Ascending aorta (tissue), 2 donors: ENCODE measurements at places on chromosomes 7 and 10.

DNA sequence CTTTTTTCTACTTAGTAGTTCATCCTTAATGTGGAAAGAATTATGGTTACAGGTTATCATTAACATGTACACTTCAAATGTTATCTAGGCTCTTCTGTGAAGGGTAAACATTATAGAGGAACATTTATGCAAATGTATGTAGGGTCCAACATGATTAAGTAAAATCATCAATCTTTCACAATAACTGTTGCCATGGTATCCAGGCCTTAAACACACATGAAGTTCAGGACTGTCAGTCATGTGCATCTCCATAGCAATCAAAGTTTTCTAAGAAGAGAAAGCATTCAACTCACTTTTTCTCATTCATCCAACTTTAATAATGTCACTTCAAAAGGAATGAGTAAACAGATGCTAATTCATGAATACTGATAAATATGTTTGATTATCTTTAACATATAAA lies 83.6 kb downstream of the DNAJC1 start:
- H3K27ac ChIP-seq: no peak overlapping the region
- no peaks in the 10 kb centered on the region for H3K36me3 ChIP-seq
- H3K4me3 ChIP-seq: no peak overlapping the region
- H3K27me3 ChIP-seq: no peaks in the 10 kb centered on the region
- no peak for DNase-seq

- H3K36me3 ChIP-seq: no peaks in the 10 kb centered on the region
- H3K27me3 ChIP-seq: no peaks in the 10 kb centered on the region
- peak overlapping the region; percentile 67 for H3K27ac ChIP-seq
- peaks cover 14% of the 10 kb centered on the region for H3K4me1 ChIP-seq
Observed at GRCh38 chr10:77598606-77599005, 39.0 kb downstream of the KCNMA1 start.

- H3K4me3 ChIP-seq: no peak overlapping the region
- H3K36me3 ChIP-seq: no peaks in the 10 kb centered on the region
- no peaks in the 10 kb centered on the region for H3K27me3 ChIP-seq
- DNase-seq: no peak
Observed at GRCh38 chr7:105345725-105346124, 43.0 kb downstream of the SRPK2 start.

GRCh38 chr7:155211173-155211572 lies 86.5 kb upstream of the INSIG1 start:
- H3K27me3 ChIP-seq: no peaks in the 10 kb centered on the region
- no peak for DNase-seq
- no peaks in the 10 kb centered on the region for H3K4me1 ChIP-seq
- H3K27ac ChIP-seq: no peak overlapping the region

- DNase-seq: no peak
- H3K27ac ChIP-seq: no peak overlapping the region
- H3K4me1 ChIP-seq: no peaks in the 10 kb centered on the region
- H3K36me3 ChIP-seq: no peaks in the 10 kb centered on the region
- no peak overlapping the region for H3K4me3 ChIP-seq
Observed at GRCh38 chr10:65769828-65770227, 1156.0 kb upstream of the LRRTM3 start.

DNA sequence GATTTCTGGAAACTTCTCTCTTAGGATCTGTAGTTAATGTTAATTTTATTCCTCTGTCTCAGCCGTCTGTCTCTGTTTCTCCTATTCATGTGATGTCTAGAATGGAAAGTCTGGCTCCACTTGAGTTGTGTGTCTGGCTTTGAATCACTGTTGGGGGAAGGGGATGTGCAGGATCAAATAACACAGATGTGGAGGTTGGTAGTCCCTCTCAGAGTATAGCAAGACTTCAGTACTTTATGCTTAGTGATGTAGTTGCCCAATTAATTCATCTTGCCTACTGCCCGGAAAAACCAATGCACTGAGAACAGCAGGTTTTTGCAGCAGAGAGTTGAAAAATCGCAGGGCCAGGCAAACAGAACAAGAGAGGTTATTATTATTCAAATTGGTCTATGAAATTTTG lies 79.2 kb downstream of the PHTF2 start:
- no peaks in the 10 kb centered on the region for H3K36me3 ChIP-seq
- no peak overlapping the region for H3K4me3 ChIP-seq
- H3K4me1 ChIP-seq: no peaks in the 10 kb centered on the region

DNA sequence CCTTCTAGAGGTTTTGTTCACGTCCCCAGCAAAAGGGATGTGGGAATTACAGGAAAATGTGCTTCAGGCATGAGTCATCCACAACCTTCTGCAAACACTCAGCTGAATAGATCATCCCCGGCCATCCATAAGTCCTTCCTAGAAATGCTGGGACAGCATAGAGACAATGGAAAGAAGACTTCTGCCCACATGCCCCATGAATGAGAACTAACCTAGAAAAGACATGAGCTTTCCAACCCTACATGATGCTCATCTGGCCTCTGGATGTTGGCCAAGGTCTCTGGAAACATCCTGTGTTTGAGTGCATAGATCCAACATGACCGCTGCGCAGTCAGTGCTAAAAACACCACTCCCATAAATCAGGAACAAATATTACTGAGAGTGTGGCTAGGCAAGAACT lies 277.5 kb downstream of the PLXNA4 start:
- H3K4me3 ChIP-seq: no peak overlapping the region
- no peaks in the 10 kb centered on the region for H3K36me3 ChIP-seq
- H3K27ac ChIP-seq: no peak overlapping the region
- DNase-seq: no peak

DNA sequence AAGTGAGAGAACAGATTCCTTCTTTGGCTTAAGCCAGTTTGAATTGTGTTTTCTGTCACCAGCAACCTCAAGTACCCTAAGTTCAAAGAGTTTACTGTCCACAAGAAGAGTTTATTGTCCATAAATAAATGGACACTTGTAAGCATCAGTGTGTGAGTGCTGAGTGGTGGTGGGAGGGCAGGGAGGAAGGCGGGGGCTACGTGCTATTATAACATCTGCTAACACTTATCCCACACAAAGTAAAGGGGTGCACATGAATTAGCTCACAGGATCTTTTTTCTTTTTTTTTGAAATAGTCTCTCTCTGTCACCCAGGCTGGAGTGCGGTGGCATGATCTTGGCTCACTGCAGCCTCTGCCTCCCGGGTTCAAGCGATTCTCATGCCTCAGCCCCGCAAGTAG lies 87.2 kb downstream of the MICALL2 start:
- no peaks in the 10 kb centered on the region for H3K36me3 ChIP-seq
- no peak for DNase-seq
- peaks cover 17% of the 10 kb centered on the region for H3K27me3 ChIP-seq
- H3K4me3 ChIP-seq: no peak overlapping the region

- H3K4me3 ChIP-seq: no peak overlapping the region
- peaks cover 15% of the 10 kb centered on the region for H3K4me1 ChIP-seq
- no peak overlapping the region for H3K27ac ChIP-seq
Observed at GRCh38 chr7:35757574-35757973, 43.3 kb upstream of the SEPTIN7 start.

DNA sequence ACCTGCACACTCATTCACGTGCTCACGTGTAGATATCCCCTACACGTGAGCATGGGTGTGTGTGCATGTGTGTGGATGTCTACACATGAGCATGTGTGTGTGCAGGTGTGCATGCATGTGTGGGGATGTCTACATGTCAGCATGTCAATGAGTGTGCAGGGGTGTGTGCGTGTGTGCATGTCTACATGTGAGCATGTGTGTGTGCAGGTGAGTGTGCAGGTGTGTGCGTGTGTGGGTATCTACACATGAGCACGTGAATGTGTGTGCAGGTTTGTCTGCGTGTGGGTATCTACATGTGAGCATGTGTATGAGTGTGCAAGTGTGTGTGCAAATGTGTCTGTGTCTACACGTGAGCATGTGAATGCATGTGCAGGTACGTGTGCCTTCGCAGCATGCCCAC lies 274.8 kb downstream of the PTPRN2 start:
- no peak for DNase-seq
- H3K27me3 ChIP-seq: no peaks in the 10 kb centered on the region
- H3K27ac ChIP-seq: no peak overlapping the region
- H3K4me1 ChIP-seq: no peaks in the 10 kb centered on the region

GRCh38 chr7:36673703-36674102 lies 50.6 kb downstream of the AOAH start:
- H3K36me3 ChIP-seq: no peaks in the 10 kb centered on the region
- no peaks in the 10 kb centered on the region for H3K27me3 ChIP-seq
- no peak for DNase-seq
- H3K27ac ChIP-seq: no peak overlapping the region

GRCh38 chr10:79189853-79190435 lies 121.2 kb downstream of the ZMIZ1 start:
- H3K4me3 ChIP-seq: no peak overlapping the region
- H3K27ac ChIP-seq: no peak overlapping the region
- peaks cover 9% of the 10 kb centered on the region for H3K36me3 ChIP-seq
- peaks cover 4% of the 10 kb centered on the region for H3K4me1 ChIP-seq

DNA sequence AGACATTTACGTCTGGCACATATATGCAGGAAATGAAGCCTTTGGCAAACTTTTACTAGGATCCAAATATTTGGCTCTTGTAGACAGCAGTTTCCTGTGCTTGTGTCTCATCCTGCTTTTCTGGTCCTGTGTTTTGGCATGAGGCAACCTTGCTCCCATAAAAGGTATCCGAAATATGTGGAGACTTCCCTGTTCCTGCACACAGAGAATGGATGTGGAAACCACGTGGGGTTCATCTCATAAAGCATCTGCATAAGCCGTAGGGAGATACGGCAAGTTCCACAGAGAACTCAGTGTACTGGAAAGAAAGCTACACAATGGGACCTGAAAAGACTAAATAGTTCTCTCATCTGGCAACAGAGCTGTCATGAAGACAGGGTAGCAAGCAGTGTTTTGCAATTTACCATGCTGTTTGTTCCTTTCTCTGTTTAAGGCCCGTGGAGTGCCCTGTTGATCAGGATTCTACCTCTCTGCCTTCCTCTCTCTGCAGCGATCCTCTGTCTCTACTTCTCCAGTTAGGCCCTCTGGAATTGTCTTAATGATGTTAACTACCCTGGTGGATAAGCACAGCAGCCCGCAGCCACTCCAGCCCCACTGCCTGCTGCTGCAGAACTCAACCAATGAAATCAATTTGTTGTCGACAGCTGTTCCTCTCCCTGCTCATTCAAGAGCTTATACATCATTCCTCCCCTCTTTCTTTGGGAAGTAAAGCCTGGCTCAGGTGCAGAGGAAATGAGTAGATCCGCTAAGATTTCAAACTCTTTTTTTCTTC lies 293.6 kb downstream of the CSTF2T start:
- no peaks in the 10 kb centered on the region for H3K36me3 ChIP-seq
- H3K4me3 ChIP-seq: no peak overlapping the region
- no peaks in the 10 kb centered on the region for H3K27me3 ChIP-seq
- H3K27ac ChIP-seq: peak overlapping the region; percentile 59

DNA sequence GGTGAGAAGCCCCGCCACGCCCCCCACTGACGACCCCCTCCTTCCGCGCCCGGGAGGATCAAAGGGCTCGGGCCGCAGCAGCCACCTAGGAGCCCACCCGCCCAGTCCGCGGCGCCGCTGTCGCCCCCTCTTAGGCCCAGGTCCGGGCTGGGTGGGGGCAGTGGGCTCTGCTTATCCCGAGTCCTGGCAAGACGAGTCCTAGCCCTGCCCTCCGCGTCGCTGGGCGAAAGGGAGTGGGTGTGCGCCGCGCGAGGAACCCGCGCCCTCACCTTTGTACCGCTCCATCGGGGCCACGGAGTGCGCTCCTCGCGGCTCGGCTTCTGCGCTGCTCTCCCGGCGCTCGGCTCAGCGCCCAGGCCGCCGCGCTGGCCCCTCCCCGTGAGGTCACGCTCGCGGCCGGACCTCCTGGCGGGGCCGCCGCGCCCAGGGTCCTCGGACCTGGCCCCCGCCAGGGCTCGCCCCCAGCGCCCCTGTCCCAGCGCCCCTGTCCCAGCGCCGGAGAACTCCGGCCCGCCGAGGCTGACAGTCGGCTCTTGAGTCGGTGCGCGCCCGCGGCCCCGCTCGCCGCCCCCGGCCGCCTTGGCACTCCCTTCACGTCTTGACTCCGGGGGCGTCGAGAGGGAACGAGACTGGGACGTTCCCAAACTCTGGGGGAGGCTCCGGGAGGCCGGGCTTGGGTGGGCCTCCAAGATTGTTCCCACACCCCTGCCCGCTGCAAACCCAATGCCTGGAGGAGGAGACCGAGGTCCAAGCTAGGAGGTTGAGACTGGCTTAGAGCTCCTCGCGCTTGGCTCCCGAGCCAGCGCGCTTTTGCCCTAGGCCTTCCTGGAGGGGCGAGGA lies at the start of gene AFAP1L2:
Gene AFAP1L2 (minus strand): TSS at position 332 of the 840 bp plus-strand sequence. CDS start 47 bp downstream, at position 285.
- H3K36me3 ChIP-seq: no peaks in the 10 kb centered on the region
- DNase-seq: peak; percentile 69
- no peaks in the 10 kb centered on the region for H3K27me3 ChIP-seq
- peak within 1 kb of the TSS; percentile 66 for H3K4me3 ChIP-seq
- H3K27ac ChIP-seq: peak within 1 kb of the TSS; percentile 24

DNA sequence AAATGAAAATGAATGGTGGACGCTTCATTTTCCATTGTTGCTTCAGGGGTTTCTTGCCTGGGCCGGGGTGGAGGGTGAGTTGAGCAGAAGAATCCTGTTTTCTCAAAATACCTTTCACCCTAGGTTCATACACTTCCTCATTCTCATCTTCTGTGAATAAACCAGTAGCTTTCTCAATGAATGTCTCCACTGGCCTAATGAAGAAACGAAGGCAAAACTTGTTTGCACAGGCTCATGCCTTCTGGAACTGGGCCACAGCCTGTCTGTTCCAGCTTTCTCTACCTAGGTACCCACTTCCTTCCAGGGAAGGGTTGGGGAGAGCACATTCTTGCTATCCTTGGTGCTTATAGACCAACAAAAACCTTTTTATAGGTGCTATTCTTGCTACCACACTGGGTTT lies 21.3 kb downstream of the STMP1 start:
- peaks cover 12% of the 10 kb centered on the region for H3K36me3 ChIP-seq
- DNase-seq: no peak
- no peak overlapping the region for H3K4me3 ChIP-seq
- peak overlapping the region; percentile 33 for H3K27ac ChIP-seq
- peaks cover 29% of the 10 kb centered on the region for H3K4me1 ChIP-seq
- no peaks in the 10 kb centered on the region for H3K27me3 ChIP-seq

DNA sequence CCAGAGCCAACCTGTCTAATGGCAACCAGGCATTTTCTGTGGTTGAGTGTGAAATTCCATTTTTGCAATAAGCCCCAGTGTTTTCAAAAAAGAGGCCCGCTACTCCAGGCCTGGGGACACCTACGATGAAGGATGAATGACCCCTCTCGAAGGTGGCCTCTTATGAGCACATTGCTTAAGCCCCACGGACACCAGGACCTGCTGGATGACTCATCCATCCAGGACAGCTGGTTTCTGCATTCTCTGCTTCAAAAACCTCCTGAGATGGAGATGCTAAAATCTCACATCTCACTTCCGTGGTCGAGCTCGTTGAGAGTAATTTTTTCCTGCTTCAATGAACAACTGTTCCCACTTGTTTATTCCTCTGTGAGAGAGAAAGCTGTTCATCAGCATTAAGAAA lies 150.2 kb upstream of the FZD8 start:
- H3K36me3 ChIP-seq: no peaks in the 10 kb centered on the region
- no peak overlapping the region for H3K27ac ChIP-seq
- no peak for DNase-seq
- no peaks in the 10 kb centered on the region for H3K27me3 ChIP-seq
